H7 (cell line): ENCODE measurements at places on chromosomes 5 and 9.

DNA sequence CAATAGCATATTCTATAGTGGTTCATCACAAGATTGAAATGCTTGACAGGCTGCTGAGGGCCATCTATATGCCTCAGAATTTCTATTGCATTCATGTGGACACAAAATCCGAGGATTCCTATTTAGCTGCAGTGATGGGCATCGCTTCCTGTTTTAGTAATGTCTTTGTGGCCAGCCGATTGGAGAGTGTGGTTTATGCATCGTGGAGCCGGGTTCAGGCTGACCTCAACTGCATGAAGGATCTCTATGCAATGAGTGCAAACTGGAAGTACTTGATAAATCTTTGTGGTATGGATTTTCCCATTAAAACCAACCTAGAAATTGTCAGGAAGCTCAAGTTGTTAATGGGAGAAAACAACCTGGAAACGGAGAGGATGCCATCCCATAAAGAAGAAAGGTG is 43.8 kb downstream of the GCNT1 start:
- DNase-seq, result no peak

GRCh38 chr5:108581026-108581425 is 166.7 kb upstream of the FER start:
- DNase-seq, result no peak

DNA sequence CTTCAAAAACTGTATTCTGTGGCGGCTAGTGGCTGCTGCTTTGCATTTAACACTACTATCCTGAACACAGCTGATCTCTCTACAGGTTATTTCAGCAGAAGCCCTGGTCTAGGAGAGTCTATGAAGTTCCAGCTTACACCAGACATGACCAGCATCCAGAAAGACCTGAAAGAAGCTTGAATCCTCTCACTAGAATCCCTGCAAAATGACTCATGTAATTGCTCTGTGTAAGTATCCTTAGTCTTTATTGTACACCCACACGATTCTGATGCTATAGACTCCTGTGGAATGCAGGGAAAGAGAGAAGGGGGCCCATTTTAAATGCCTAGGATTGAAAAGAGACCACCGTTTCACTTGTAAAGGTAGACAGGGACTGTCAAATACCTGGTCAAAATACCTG is 859 bp upstream of the GRIA1 start:
- no peak for DNase-seq

GRCh38 chr9:19939734-19940278 is 151.0 kb upstream of the SLC24A2 start:
- DNase-seq, result no peak

GRCh38 chr9:82363198-82363597 is 374.6 kb downstream of the SPATA31D1 start:
- no peak for DNase-seq

- DNase-seq, result no peak
These were observed 5.7 kb upstream of the C5orf46 start for GRCh38 chr5:147912011-147912410.

DNA sequence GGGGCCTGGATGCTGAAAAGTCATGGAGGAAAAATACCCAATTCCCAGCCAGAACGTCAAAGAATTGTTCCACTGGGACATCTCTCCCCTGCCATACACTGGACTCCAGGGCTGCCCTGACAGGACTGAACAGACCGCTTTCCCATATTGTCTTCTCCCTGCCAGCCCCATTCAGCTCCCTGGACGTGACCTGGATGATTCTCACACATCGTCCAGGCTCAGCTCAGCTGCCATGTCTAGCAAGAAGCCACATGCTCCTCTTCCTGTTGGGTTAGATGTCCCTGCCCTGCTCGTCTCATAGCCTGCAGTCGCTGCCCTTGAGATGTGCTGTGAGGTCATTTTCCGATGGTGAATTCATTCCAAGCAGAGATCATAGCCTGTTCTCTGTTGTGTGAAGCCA is 37.4 kb downstream of the FOXI1 start:
- DNase-seq, result no peak

- no peak for DNase-seq
These were observed 453.8 kb upstream of the ZNF608 start for GRCh38 chr5:125199968-125200865.

- DNase-seq, result no peak
These were observed 152.5 kb downstream of the MUSK start for GRCh38 chr9:110821064-110821463.

- DNase-seq, result no peak
These were observed 148.8 kb downstream of the MTX3 start for GRCh38 chr5:79842006-79842881.

DNA sequence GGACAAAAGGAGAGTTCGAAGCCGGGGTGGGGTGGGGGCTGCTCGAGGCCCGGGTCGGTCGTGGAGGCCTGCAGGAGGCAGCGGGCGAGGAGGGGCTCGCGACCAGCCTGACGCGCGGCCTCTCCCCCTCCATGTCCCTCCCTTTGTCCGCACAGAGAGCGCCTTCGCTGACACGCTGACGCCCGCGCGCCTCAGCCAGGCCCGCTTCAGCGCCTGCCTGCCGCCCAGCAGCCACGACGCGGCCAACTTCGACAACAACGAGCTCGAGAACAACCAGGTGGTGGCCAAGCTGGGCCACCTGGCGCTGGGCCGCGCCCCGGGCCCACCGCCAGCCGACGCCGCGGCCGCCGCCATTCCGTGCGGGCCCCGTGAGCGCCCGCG is 42.2 kb downstream of the NEURL1B start:
- DNase-seq, result peak; percentile 90

GRCh38 chr5:127967983-127968592 is 115.5 kb upstream of the SLC12A2 start:
- no peak for DNase-seq

GRCh38 chr5:144187699-144188294 is 17.1 kb downstream of the KCTD16 start:
- DNase-seq, result no peak

- peak; percentile 59 for DNase-seq
These were observed 23.8 kb upstream of the LRRC14B start for GRCh38 chr5:167511-167910.

DNA sequence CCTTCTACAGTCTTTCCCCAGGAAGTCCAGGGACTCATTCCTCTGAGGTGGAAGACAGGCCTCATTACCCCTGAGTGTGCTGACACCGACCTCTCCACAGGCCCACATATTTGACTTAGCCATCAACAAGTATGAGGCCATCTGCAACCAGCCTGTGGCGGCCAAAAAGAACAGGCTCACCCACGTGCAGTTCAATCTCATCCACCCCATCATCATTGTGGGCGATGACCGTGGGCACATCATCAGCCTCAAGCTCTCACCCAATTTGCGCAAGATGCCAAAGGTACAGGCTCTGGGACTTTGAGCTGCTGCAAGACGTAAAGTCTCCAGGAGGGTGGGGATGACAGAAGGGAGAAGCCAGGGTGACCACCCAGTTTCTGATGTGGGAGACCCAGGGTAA is 5.6 kb downstream of the ENHO start:
- DNase-seq, result no peak

DNA sequence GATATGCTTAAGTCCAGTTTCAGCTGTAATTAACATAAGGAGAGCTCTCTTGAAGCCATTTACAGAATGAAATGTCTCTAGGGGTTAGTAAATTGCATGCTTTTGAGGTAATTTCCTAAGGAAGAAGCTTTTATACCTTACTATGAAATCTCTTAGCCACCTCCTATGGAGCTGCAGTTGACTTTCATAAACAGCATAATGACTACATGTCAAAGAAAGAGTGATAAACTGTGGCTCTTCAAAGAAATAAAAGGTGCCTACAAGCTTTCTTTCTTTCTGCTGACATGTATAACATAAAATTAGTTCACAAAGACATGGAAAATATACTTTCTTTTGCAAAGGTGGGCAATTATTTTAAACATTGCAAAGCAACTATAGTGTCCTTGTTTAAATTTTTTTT is 90.8 kb downstream of the TMEM167A start:
- no peak for DNase-seq

- DNase-seq, result no peak
These were observed 772 bp upstream of the TARS1 start for GRCh38 chr5:33439905-33440481.

- DNase-seq, result no peak
These were observed 56.7 kb downstream of the TSSK1B start for GRCh38 chr5:113378081-113378480.

DNA sequence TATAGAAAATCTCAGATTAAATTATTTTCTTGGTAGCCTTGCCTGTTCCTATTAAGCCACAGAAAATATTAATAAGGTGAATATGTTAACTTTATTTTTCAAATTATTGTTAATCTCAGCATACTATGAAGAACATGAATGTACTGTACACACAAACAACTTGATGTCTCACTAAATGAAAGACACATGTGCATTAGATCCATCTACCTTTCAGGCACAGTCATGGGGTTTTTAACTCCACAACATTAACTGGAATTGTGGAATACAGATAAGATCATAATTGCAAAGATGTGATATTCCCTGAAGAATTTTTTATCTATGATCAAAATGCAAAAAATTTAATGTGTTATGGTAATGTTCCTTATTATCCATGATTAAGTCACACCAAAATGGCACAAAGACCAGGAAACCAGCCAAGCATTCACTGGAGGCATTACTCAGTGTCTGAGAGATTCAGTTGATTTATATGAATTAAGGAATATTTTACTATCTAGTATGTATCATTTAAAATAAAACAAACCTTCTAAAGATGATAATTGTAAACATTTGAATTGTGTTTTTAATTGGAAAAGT is 150.0 kb upstream of the VCAN start:
- DNase-seq, result no peak

DNA sequence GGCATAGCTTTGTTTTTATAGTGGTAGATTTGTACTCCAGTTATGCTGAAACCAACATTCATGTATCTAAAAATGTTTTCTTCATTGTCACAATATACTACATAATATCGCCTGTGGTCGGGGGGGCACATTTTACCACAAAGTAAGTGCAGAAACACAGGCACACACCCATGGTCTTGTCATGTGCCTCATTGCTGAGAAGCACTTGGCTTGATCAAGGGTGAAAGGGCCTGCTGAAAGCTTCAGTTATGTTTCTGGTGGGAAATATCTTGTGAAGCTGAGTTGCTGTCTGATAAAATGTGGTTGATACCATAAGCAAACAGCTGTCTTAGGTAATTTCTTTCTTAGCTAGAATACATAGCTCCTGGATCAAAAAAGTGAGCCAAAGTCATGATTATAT is 393.1 kb downstream of the MAN2A1 start:
- no peak for DNase-seq

GRCh38 chr9:109551651-109552050 is 53.5 kb upstream of the PTPN3 start:
- no peak for DNase-seq

GRCh38 chr9:1219284-1219683 is 169.1 kb downstream of the DMRT2 start:
- no peak for DNase-seq

DNA sequence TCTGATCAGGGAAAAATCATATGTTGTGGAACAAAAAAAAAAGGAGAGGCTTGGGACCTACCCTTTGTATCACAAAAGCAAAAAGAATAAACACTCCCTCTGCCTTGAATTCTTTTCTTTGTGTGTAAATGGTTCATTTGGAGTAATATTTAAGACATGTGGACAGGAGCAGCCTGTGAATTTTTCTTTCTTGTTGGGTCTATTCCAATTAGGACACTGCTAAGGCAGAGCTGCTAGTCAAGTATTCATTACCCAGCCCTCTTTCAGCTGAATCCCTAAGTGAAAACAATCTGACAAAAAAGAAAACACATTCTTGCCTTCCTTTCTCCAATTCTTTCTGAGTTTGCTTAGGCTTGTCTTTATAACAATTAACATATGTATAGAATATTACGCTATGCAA is 330.0 kb downstream of the EBF1 start:
- no peak for DNase-seq

DNA sequence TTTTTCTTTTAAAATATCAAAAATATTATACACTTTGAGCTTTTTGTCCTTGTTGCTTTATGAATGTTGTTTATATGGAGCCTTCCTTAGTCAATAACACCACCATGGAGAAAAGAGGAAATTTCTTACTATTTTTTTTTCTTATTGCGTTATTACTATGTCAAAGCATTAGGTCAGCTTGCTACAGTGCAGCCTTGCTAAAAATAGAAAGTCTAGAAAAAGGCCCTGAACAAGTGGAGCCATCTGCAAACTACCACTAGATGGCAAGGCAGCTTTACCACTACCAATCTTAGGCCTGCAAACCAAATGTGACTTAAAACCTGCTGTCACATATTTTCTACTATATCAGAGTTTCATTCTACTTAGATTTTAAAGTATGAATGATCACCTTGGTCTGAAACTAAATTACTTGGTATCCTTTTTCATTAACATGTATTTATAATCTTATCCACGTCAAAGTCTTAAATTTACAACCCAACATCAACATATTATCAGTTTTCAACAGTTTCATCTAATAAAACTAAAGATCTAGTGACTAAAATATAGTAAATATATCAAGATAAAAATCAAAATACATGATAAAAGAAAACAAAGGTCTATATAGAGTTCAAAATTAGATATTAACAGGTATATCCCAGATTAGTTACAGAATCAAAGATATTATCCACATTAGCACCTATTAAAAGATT is 113.1 kb upstream of the ACOT12 start:
- peak; percentile 46 for DNase-seq

GRCh38 chr9:15711931-15712330 is 159.1 kb downstream of the CCDC171 start:
- DNase-seq, result no peak

GRCh38 chr5:177066224-177066623 is 20.5 kb upstream of the FGFR4 start:
- no peak for DNase-seq

GRCh38 chr5:10333154-10334006 is 20.1 kb upstream of the MARCHF6 start:
- DNase-seq, result peak; percentile 87

- peak; percentile 83 for DNase-seq
These were observed 923 bp upstream of the PLK2 start for GRCh38 chr5:58460732-58461286.

DNA sequence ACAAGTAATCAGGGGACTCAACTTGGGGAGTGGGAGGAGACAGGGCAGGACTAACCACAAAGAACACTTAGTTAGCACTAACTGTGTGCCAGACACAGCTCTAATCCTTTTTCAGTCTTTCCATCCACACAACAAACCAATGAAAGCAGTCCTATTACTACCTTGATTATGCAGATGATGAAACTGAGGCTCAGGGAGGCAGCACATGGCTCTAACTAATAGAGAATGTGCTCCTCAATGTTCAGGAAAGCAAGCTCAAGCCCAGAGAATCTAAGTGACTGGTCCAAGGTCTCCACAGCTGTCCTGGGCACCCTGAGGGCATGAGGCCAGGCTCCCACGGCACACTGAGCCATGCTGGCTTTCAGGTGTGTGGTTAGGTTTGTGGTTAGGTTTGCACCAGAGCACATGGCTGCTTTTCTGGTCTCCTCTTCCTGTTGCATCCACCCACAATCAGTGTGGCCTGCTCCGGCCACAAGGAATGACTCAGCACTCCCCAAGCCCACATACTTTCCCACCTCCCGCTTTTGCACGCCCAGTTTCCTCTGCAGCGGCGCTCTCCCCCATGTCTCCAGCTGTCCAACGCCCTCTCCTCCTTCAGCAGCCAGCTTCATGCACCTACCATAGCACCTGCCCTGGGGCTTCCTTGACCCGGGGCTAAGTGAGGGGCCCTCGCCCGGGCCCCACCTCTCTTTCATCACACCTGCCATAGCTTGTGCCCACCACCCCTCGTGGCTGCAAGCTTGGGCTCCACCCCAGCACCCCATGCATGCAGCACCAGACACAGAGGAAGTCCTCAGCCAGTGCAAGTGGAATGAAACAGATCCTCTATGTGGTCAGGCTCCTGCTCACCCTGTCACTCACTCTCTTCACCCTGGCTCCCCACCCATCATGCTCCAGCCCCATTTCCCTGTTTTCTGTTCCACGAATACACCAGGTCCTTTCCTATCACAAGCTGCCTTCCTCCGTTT is 133.1 kb downstream of the GABBR2 start:
- DNase-seq, result no peak

GRCh38 chr5:321230-321725 is at the start of gene AHRR:
TSS of gene AHRR (plus strand) at chr5:321714. CDS start at chr5:343903, 22,189 bp downstream.
- peak; percentile 99 for DNase-seq
